Renal pelvis (tissue), 12 donors: ENCODE measurements at places on chromosomes 1 and 21.

- no peak for DNase-seq
These were observed 22.1 kb downstream of the PSEN2 start for GRCh38 chr1:226892524-226892875.

GRCh38 chr1:154999571-155000410 lies 2.8 kb upstream of the ZBTB7B start:
- no peak for DNase-seq

- DNase-seq, result no peak
These were observed 395.4 kb upstream of the LRRC7 start for GRCh38 chr1:69172003-69173000.

- DNase-seq, result no peak
These were observed 180.3 kb downstream of the FAF1 start for GRCh38 chr1:50779801-50780200.

- DNase-seq, result no peak
These were observed 36.7 kb downstream of the DISC1 start for GRCh38 chr1:231663211-231663792.

DNA sequence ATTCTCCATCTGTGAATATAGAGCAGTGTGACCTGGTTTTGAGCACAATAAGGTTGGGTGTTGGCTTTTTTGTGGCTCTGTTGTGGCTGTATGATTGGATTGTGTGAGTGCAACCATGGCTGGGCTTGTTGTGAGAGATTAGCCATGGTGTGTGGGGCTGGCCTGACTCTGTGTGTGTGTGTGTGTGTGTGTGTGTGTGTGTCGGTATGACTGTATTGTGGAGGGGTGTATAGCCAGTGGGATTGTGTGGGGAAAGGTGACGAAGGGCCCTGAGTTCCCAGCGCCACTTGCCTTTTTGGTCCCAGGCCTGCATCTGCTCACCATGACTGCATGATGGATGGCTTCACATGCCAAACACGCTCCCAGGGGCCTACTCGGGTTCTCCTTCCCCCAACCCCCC lies 5.9 kb upstream of the SLC6A9 start:
- DNase-seq, result no peak

DNA sequence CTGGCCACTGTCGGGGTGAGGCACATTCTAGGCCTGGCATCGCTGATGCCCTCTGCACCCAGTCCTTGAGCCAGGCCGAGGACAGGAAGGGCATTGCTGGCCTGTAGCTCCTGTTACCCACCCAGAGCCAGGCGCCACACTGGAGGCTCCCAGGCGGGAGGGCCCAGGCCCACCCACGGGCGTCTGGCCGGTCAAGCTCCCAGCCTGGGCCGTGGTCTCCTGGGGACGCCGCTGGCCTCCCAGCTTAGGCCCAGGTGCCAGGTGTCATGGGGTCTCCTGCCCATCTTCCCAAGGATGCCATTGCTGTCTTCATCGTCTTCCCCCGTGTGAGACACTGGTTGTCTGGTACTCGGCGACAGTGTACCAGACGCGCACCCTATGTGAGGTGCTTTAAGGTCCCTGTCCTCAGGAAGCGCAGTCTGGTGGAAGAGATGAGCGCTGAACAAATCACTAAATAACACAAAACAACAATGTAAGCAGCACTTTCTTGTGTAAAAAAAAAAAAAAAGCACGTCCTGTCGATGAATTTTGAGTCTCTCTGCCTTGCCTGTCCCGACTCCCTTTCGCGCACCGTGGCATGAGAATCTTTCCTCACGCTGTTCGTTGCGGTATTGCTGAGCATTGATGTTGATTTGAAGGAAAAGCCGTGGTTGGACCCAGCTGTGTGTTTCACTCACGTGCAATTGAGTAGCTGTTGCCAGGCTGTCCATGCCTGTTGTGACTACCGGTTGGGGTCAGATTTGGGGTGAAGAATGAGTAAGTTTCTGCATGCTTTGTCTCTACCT lies 27.0 kb upstream of the TRAPPC10 start:
- no peak for DNase-seq

GRCh38 chr1:161037661-161038522 lies 872 bp downstream of the TSTD1 start:
- DNase-seq, result no peak

- DNase-seq, result no peak
These were observed 37.4 kb upstream of the DMBX1 start for GRCh38 chr1:46451948-46452930.

DNA sequence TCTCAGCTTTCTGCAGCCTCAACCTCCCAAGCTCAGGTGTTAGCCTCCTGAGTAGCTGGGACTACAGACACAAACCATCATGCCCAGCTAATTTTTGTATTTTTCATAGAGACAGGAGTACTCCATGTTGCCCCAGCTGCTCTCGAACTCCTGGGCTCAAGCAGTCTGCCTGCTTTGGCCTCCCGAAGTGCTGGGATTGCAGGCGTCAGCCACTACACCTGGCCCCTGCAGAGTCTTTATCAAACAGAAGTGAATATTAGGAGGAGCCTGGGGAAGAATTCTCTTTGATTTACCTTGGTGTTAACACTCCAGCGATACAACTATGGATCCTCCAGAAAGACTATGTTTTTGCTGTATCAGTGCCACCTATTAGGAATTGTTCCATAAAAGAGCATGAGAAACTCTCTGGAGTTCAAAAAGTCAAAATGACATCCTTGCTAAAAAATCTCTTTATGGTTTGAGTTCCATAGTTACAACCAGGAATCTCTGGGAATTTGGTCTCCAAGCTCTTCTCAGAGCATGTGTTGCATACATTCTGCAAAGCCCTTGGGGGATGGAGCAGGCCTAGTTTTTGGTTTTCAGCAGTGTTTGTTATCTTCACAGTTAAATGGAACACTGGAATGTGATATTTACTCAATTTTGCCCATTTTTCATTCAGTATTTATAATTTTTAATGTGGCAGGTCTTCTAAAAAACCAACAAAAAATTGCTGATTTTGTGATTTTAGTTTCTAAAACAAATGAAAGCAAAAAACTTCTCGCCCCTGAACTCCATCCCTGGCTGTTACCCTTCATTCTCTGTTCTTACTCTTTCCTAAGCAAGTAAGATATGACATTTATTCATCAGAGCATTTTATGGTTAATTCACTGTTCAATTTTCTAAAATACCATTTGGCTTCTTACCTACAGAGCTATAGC lies 77.3 kb downstream of the OLFML2B start:
- no peak for DNase-seq

- DNase-seq, result no peak
These were observed 306.3 kb downstream of the LMX1A start for GRCh38 chr1:165050246-165050645.

GRCh38 chr1:36224537-36225282 lies 467 bp downstream of the THRAP3 start:
- peak; percentile 84 for DNase-seq

DNA sequence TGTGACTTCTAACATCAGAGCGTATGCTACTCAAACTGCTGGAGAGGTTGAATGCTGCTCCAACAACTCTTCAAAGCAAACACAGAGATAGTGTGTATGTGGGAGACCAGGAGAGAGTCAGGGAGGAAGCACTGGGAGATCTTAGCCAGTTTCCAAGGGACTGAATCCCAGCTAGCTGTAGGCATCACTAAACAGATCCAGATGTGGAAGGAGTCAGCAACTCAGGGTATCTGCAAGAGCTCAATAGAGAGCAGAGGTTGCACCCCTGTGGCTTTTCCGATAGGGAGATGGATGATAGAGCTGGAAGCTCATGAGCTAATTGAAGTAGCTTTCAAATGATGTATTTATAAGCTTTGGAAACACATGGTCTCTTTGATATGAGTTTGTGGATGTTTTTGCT lies 168.9 kb upstream of the HOOK1 start:
- no peak for DNase-seq

DNA sequence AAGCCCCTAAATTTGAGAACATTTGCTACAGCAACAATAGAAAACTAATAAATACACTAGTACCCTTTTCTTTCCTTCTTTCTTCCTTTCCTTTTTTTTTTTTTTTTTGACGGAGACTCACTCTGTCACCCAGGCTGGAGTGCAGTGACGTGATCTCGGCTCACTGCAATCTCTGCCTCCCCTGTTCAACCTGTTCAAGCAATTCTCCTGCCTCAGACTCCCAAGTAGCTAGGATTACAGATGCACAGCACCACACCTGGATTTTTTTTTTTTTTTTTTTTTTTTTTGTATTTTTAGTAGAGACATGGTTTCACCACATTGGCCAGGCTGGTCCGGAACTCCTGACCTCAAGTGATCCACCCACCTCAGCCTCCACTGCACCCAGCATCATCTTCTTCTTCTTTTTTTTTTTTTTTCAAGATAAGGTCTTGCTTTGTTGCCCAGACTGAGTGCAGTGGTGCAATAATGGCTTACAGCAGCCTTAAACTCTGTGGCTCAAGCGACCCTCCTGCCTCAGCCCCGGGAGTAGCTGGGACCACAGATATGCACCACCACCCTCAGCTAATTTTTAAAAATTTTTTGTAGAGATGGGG lies 19.6 kb upstream of the CBR3 start:
- DNase-seq, result no peak

- peak; percentile 71 for DNase-seq
These were observed 7.9 kb upstream of the EXOSC10 start for GRCh38 chr1:11107599-11107998.

DNA sequence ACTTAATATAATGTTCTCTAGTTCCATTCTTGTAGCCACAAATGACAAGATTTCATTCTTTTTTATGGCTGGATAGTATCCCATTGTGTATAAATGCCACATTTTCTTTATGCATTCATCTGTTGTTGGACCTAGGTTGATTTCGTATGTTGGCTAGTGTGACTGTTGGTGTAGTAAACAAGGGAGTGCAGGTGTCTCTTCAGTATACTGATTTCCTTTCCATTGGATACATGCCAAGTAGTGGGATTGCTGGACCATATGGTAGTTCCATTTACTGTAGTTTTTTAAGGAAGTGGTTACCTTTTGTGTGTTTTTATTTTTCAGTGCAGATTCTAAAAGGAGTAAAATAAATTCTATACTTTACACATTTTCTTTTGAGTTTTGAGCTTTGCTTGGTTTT lies 5.7 kb downstream of the PARK7 start:
- no peak for DNase-seq

DNA sequence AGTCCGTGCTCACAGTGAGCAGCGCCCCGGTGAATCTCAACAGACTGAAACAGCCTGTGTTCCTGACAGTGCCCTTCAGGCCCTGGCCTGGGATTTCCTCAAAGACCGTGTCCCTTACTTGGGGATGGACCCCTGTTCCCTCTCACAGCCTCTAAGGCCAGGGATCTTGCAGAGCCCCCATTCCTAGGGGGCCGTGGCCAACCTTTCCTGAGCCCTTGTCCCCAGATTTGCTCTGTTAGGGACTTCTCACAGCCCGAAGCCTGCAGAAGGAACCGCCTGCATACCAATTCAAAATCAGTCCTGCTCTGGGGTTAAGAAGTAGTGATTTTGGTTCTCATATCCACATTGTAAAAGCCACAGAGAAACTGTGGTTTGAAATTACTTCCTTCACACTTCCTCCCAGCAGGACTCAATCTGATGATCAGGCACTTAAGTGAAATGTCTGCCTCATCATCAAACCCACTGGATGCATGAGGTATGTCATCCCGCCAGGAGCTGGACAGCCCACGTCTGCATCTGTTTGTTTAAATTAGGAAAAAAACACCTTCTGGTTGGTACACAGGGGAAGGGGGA lies 14.9 kb downstream of the ABCA4 start:
- DNase-seq, result no peak

DNA sequence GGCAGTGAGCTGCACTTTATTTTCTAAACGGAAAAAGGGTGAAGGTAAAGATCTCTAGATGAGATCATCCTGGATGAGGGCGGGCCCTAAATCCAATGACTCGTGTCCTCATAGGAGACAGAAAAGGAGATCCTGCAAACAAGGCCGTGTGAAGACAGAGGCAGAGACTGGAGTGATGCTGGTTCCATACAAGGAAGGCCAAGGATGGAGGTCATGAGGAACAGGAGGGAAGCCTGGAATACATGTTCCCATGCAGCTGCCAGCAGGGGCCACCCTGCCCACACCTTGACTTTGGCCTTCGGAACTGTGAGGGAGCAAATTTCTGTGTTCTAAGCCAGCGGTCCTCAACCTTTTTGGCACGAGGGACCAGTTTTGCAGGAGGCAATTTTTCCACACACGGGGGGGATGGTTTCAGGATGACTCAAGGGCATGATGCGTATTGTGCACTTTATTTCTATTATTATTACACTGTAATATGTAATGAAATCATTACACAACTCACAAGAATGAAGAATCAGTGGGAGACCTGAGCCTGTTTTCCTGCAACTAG lies 94.3 kb downstream of the PSMG1 start:
- no peak for DNase-seq

- DNase-seq, result no peak
These were observed 40.5 kb upstream of the SRP9 start for GRCh38 chr1:225737161-225737560.

DNA sequence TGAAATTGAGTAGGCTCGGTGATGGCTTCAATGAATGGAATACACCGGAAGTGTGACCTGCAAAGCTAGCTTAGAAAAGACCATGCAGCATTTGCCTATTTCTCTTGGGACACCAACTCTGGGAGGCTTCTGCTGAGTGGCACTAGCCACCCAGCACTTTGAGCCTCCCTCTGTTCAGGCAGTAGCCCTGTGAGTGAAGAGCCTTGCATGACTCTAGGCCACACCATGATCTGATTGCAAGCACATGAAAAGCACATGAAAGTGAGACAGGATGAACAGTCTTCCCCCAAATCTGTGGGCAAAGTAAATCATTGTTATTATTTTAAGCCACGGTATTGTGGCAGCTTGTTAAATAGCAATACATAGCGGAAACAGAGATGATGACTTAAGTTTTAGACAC lies 2.8 kb downstream of the CD48 start:
- DNase-seq, result no peak
